H7 (cell line): ENCODE measurements at places on chromosomes 2 and 18. TPM values are rescaled to one million over a fixed set of nuclear protein-coding genes. Genes with fewer than 3 reads are reported as not detected.

- no peak for DNase-seq
Measured at GRCh38 chr18:73880387-73880786, 267.2 kb downstream of the FBXO15 start.

DNA sequence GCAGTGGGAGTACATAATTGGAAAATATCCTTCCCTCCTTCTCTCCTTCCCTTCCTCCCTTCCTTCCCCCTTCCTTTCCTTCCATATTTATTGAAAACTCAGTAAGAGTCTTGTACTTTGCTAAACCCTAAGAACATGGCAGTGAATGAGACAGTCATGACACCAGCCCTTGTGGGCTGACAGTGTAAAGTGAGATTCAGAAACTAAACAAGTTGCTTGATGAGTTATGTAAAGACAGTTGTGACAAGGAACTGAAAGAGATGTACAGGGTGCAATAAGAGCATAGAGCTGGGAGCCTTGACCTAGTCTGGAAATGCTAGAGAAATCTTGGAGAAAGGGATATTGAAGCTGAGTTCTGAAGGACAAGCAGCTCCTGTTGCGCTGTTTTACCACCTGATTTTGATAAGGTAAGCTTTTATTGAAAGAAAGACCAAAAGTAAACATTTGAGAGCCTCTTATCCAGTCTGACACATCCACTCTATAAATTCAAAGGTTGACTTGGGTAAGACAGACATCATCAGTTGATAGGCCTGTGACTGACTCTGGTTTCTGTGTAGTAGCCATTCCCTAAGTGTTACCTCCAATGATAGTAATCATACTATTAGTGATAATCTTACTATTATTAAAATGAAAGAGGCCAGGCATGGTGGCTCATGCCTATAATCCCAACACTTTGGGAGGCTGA, 66.5 kb upstream of the SKOR2 start:
- no peak for DNase-seq

- no peak for DNase-seq
Measured at GRCh38 chr18:68937029-68937599, 139.2 kb downstream of the CCDC102B start.

DNA sequence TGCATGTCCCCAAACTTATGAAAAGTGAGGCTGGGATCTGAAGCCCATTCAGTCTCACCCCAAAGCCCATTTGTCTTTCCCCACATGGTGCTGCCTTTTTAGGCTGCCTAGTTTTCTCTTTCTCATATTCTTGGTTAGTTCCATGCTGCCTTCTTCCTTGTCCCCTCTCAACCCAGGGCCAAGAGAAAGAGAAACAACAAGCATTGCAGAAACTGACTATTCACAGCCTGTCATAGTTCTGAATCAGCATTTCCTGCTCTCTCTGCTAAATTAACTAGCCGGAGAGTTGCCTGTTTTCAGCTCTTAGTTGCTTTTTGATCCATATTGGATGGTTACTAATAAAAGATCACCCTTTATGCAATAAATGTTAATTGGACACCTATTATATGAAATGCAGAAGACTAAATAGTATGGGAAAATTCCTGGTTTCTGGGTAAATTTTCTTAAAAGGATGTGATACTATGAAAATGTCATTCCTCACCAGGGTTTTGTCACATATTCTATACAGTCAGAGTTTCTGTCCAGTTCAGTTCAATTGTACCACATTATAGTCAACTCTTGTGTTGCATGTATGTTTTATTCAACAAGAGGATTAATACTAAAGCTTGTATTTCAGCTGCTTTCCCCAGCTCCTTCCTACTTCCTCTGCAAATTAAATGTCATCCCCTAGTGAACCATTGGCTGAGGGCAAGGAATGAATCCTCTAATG, 246.5 kb downstream of the GALR1 start:
- no peak for DNase-seq

DNA sequence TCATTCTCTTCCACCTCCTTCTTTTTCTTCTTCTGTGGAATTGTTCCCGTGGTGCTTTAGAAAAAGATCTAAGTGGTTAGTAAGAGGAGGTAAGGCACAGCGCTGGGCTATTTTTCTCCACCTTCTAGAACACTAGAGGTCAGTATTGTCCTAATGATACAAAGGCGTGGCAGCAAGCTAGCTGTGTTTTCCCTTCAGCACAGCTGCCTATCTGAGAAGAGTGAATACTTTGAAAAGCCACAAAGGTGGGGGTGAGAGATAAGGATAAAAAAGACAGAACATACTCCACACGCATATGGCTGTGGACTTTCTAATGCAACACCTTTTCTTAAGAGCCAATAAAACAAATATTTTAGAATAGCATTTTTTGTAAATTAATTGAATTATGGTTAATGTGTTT, 2.1 kb downstream of the CNTNAP5 start:
- DNase-seq = peak; percentile 66

DNA sequence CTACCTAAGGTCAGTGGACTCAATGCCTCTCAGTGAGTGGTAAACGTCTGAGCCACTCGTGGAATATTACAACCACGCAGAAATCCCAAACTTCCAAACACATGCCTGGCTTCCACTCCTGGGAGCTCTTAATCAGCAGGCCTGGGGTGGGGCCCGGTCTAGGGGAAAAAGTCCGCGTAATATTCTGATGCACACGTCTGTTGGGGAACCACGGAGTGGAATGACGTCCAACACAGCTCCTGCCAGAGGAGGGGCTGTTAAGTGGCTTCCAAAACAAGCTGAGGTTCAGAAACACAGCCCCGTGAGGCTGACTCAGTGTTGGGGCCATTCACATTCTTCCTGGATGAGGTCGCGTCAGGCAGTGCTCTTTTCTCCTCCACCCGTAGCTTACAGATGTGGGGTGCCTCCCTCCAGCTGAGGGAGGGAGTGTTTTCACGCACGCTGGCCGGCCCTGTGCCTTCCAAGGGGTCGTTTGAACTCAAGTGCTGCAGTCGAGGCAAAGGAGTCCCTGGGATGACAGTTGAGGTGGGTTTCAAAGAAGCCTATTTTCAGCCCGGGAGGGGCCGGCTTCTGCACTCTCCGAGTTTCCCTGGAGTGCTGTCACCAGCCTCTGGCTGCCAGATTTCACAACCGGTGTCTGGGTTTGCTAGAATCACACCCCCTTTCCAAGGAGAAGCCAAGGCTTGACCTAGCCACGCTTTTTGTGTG, 73.1 kb downstream of the ACKR3 start:
- DNase-seq = peak; percentile 63

DNA sequence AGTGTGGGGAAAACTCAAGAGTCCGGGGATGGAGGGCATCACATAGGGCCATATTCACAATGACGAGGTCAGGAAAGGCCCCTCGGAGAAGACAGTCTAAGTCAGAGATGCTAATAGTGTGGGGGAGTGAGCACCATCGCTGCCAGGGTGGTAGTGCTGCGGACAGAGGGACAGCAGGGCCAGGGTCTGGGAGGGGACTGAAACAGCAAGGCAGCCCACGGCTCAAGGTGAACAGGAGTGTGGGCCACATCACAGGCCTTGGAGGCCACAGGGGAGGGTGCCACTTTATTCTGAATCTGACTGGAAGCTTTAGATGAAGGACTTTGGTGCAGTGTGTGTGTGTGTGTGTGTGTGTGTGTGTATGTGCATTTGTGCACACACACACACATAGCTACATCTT, 130.9 kb upstream of the GLI2 start:
- no peak for DNase-seq

- no peak for DNase-seq
Measured at GRCh38 chr2:205640716-205641115, 41.6 kb upstream of the NRP2 start.

GRCh38 chr2:121903037-121903689, 147.7 kb downstream of the TSN start:
- DNase-seq = peak; percentile 59

DNA sequence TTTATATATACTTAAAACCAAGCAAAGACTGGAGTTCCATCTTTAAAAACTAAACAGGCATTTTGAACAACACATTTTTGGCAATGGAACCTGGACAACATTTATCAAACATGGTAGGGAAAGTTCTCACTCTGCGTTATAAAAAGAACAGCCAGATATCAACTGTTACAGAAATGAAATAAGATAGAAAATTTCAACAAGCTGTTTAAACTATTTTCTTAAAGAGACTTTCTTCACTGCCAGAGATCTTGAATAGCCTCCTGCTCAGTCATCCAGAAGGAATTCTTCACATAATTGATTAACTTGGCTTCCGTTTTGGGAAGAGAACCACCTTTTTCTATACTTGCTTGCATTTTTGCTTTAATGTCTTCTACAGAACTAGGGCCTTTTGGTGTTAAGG, 166.0 kb upstream of the PIK3C3 start:
- no peak for DNase-seq

DNA sequence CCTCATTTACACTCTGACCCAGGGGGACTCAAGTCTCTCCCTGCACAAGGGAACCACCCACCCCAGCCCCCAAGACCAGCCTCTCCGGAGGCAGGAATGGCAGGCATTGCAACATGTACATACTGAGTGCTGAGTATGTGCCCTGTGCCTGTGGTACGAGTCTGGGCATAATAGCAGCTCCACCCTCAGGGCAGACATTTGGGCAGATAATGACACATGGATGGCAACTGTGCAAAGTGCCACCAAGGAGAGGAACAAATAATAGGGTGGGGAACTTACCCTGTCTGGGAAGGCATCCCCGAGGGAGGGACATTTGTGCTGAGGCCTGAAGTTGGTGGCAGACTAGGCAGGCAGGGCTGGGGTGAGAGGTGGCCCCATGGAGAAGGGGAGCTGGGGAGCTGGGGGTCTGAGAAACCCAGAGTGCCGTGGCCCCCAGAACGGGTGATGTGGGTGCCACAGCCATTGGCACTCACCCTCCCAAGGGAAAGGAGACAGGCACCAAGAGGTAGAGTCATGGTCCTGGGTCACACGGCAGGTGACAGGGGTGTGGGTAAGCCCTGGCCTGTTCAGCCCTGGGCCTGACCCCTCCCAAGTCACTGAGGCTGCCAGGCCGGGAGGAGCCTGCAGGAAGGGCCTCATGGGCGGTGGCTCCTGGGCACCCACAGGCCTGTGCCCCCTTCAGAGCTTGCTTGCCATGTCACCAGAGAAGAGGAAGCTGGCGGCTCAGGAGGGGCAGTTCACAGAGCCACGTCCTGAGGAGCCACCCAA, 15.7 kb upstream of the GPR17 start:
- DNase-seq = peak; percentile 53

GRCh38 chr2:16411788-16412187, 253.8 kb downstream of the CYRIA start:
- no peak for DNase-seq

GRCh38 chr18:3286159-3286558, 24.2 kb downstream of the MYL12B start:
- DNase-seq = no peak

The LINC00305 gene
- total RNA-seq = not detected in 2 replicates

The LAMA3 gene
- total RNA-seq = 0.11 and 0.21 TPM in 2 replicates

The NPPC gene
- 0.18 and 1.1 TPM in 2 replicates for total RNA-seq
